ENCODE measurements at places on chromosomes 3 and 15.

GRCh38 chr3:66270701-66271100, 49.9 kb downstream of the SLC25A26 start:
- no peaks in the 10 kb centered on the region for H3K27me3 ChIP-seq
- no peak overlapping the region for H3K4me3 ChIP-seq
- H3K36me3 ChIP-seq: no peaks in the 10 kb centered on the region
- H3K27ac ChIP-seq: no peak overlapping the region
- no peak for DNase-seq

DNA sequence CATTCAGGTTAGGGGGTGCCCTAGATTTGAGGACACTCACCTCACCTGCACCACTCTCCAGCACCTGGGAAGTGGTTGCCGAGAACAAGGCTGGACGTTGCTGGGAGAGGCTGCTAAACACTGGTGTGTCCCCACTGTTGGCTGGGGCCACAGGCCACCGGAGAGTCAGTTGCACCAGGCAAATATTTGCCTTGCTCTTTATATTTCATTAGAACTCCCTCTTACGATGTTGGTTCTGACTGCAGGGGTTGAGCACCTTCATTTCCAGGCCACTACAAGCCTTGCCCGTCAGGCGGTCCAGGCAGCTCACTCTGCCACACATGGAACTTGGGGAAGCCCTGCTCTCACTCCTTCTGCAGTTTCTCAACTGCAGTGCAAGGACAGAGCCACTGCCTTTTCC, 30.7 kb downstream of the HCN4 start:
- H3K27me3 ChIP-seq: peaks cover 7% of the 10 kb centered on the region
- DNase-seq: no peak
- no peaks in the 10 kb centered on the region for H3K4me1 ChIP-seq
- H3K27ac ChIP-seq: no peak overlapping the region
- H3K4me3 ChIP-seq: no peak overlapping the region

- H3K4me3 ChIP-seq: no peak overlapping the region
- H3K27me3 ChIP-seq: no peaks in the 10 kb centered on the region
- DNase-seq: no peak
- no peaks in the 10 kb centered on the region for H3K36me3 ChIP-seq
- H3K4me1 ChIP-seq: no peaks in the 10 kb centered on the region
Observed at GRCh38 chr3:47260605-47261004, 22.0 kb downstream of the KIF9 start.

- H3K27me3 ChIP-seq: no peaks in the 10 kb centered on the region
- H3K36me3 ChIP-seq: no peaks in the 10 kb centered on the region
- H3K27ac ChIP-seq: no peak overlapping the region
- H3K4me3 ChIP-seq: no peak overlapping the region
- DNase-seq: no peak
Observed at GRCh38 chr15:56361987-56362386, 3.2 kb upstream of the TEX9 start.

DNA sequence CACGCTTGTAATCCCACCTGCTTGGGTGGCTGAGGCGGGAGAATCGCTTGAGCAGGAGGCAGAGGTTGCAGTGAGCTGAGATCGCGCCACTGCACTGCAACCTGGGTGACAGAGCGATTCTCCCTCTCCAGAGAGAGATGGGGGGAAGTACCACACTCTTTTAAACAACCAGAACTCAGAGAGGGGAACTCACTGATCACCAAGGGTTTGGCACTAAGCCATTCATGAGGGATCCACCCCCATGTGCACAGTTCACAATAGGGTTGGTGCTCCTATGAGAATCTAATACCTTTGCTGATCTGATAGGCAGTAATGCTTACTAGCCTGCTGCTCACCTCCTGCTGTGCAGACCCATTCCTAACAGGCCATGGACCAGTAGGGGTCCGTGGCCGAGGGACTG, 51.6 kb downstream of the QTRT2 start:
- H3K4me1 ChIP-seq: no peaks in the 10 kb centered on the region
- no peak overlapping the region for H3K27ac ChIP-seq

GRCh38 chr3:114499976-114500375, 206.1 kb downstream of the TIGIT start:
- H3K27ac ChIP-seq: no peak overlapping the region
- H3K4me3 ChIP-seq: no peak overlapping the region
- H3K4me1 ChIP-seq: peaks cover 5% of the 10 kb centered on the region
- DNase-seq: no peak
- H3K36me3 ChIP-seq: no peaks in the 10 kb centered on the region

- H3K4me3 ChIP-seq: no peak overlapping the region
- H3K36me3 ChIP-seq: no peaks in the 10 kb centered on the region
- DNase-seq: no peak
- H3K4me1 ChIP-seq: peaks cover 47% of the 10 kb centered on the region
- no peak overlapping the region for H3K27ac ChIP-seq
- no peaks in the 10 kb centered on the region for H3K27me3 ChIP-seq
Observed at GRCh38 chr3:101829874-101830273, 19.4 kb upstream of the NFKBIZ start.

- DNase-seq: no peak
- no peaks in the 10 kb centered on the region for H3K36me3 ChIP-seq
- H3K4me1 ChIP-seq: no peaks in the 10 kb centered on the region
Observed at GRCh38 chr15:39616731-39617455, 36.0 kb downstream of the THBS1 start.

GRCh38 chr3:123658118-123658851, 73.4 kb upstream of the HACD2 start:
- DNase-seq: no peak
- H3K4me1 ChIP-seq: peaks cover 51% of the 10 kb centered on the region
- no peaks in the 10 kb centered on the region for H3K36me3 ChIP-seq
- peak overlapping the region; percentile 73 for H3K27ac ChIP-seq
- no peaks in the 10 kb centered on the region for H3K27me3 ChIP-seq

GRCh38 chr3:89584398-89584797, 477.0 kb downstream of the EPHA3 start:
- H3K27ac ChIP-seq: no peak overlapping the region
- no peak for DNase-seq
- H3K4me1 ChIP-seq: no peaks in the 10 kb centered on the region
- no peak overlapping the region for H3K4me3 ChIP-seq

- H3K4me3 ChIP-seq: no peak overlapping the region
- H3K27ac ChIP-seq: no peak overlapping the region
- no peak for DNase-seq
Observed at GRCh38 chr15:42065468-42065867, 28.9 kb downstream of the PLA2G4D start.

GRCh38 chr3:139317660-139318430, 26.0 kb upstream of the MRPS22 start:
- no peaks in the 10 kb centered on the region for H3K4me1 ChIP-seq
- peak; percentile 24 for DNase-seq
- no peaks in the 10 kb centered on the region for H3K36me3 ChIP-seq
- H3K27ac ChIP-seq: no peak overlapping the region
- no peak overlapping the region for H3K4me3 ChIP-seq

- H3K4me3 ChIP-seq: no peak overlapping the region
- H3K27me3 ChIP-seq: no peaks in the 10 kb centered on the region
Observed at GRCh38 chr3:119625451-119626153, 27.9 kb downstream of the PLA1A start.

GRCh38 chr3:24595796-24596195, 101.1 kb upstream of the THRB start:
- DNase-seq: no peak
- H3K4me1 ChIP-seq: peaks cover 26% of the 10 kb centered on the region
- H3K36me3 ChIP-seq: no peaks in the 10 kb centered on the region
- no peak overlapping the region for H3K27ac ChIP-seq
- no peaks in the 10 kb centered on the region for H3K27me3 ChIP-seq
- H3K4me3 ChIP-seq: no peak overlapping the region

DNA sequence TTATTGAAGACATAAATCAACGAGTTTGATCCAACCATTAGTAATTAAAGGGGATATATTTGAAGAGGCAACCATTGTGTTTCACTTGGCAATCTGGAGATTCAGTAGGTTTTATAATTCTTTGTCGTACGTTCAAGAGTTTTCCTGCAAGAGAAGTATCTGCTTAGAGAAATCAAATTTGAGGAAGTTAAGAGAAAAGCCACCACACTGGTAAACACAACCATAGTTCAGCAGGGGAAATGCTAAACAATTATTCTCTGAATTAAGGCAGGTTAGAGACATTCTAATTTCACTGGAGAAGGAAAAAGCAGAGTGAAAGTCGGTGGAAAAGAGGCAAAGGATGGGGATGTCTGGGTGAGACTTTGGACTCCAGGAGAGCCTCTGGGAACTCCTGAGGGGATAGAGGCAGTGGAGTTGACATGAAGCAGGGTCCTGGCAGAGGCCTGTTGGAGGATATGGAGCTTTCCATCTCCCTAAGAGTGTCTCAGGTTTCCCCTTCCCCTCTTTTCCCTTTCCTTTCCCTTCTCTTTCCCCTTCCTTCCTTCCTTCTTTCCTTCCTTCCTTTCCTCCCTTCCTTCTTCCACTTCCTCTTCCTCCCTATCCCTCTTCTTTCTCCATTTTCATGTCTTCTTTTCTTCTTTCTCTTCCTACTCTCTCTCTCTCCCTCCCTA, 26.5 kb downstream of the SPINK8 start:
- H3K36me3 ChIP-seq: no peaks in the 10 kb centered on the region
- no peak overlapping the region for H3K4me3 ChIP-seq
- H3K27ac ChIP-seq: no peak overlapping the region
- peaks cover 5% of the 10 kb centered on the region for H3K4me1 ChIP-seq
- no peak for DNase-seq

DNA sequence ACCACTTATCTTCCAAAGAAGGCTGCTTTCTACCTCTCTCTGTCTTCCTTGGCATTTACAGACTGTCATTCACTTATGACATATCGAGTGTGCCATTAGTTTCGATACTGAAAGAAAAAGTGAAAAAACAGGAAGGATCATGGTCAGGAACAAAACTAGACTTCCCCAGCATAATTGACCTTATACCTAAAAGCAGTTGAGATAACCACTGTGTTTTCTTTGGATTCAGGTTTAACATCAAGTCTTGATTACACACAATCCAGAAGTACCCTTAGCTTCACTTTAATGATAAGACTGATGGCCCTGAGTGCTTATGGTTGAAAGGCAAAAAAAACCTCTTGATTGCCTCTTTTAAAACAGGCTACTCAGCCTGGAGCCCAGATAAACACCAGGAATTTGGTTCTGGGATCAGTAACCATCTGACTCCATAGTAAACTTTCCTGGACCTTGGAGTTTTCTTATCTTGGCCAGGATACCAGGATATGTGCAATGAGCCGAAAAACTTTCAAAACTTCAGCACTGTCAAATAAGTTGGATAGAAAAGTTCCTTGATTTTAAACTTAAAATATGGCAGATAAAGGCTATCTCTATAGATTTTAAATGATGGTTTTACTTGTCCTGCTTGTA, 5.0 kb upstream of the UACA start:
- no peak overlapping the region for H3K4me3 ChIP-seq
- H3K36me3 ChIP-seq: no peaks in the 10 kb centered on the region
- DNase-seq: no peak
- no peaks in the 10 kb centered on the region for H3K27me3 ChIP-seq
- H3K4me1 ChIP-seq: peaks cover 6% of the 10 kb centered on the region
- no peak overlapping the region for H3K27ac ChIP-seq

- DNase-seq: no peak
- peaks cover 11% of the 10 kb centered on the region for H3K4me1 ChIP-seq
- H3K27me3 ChIP-seq: no peaks in the 10 kb centered on the region
- no peaks in the 10 kb centered on the region for H3K36me3 ChIP-seq
Observed at GRCh38 chr3:49495023-49495422, 25.0 kb downstream of the DAG1 start.

DNA sequence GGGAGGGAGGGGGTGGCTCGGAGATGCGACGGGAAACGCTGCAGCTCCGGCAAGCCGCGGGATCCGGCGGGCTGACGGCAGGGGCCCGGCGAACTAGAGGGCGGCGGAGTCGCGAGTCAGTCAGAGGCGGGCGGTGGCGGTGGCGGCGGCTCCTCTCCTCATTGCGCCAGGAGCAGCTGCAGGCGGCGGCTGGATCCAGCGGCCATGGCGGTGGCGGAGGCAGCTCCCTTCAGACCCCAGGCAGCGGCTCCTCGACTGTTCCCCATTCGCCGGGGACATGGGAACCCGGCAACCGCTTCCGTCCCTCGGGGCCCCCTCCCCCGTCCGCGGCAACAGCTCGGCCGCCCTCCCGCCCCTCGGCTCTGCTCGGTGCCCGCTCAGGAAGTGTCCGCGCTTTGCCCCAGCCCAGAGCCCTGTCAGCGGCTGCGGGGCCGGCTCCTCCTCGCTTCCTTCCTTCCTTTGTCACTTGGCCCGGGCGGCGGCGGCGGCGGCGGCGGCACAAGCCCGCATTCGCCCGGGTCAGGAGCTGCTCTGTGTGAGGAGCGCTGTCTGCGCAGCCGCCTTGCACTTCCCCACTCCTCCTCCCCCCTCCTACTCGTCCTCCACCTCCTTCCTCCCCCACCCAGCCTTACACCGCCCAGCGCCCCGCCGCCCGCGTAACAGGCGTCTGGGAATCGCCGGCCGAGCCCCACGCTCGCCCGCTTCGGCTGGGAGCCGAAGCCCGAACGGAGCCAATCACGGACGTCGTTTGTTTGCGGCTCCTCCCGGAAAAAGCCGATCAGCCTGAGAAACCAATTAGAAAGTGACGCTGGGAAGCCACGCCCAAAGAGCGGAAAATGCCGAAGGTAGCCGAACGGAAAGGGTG, at the start of gene GSK3B:
TSS of gene GSK3B (minus strand) at position 537 of the 865 bp plus-strand sequence. CDS start 1,013 bp downstream, outside the sequence.
- H3K4me1 ChIP-seq: peaks cover 60% of the 10 kb centered on the region
- no peaks in the 10 kb centered on the region for H3K36me3 ChIP-seq
- no peaks in the 10 kb centered on the region for H3K27me3 ChIP-seq
- peak within 1 kb of the TSS; percentile 100 for H3K27ac ChIP-seq
- peak within 1 kb of the TSS; percentile 95 for H3K4me3 ChIP-seq

GRCh38 chr15:38687340-38687739, 122.7 kb upstream of the RASGRP1 start:
- no peak for DNase-seq
- H3K4me3 ChIP-seq: no peak overlapping the region
- H3K27ac ChIP-seq: no peak overlapping the region
- H3K27me3 ChIP-seq: no peaks in the 10 kb centered on the region
- no peaks in the 10 kb centered on the region for H3K36me3 ChIP-seq

DNA sequence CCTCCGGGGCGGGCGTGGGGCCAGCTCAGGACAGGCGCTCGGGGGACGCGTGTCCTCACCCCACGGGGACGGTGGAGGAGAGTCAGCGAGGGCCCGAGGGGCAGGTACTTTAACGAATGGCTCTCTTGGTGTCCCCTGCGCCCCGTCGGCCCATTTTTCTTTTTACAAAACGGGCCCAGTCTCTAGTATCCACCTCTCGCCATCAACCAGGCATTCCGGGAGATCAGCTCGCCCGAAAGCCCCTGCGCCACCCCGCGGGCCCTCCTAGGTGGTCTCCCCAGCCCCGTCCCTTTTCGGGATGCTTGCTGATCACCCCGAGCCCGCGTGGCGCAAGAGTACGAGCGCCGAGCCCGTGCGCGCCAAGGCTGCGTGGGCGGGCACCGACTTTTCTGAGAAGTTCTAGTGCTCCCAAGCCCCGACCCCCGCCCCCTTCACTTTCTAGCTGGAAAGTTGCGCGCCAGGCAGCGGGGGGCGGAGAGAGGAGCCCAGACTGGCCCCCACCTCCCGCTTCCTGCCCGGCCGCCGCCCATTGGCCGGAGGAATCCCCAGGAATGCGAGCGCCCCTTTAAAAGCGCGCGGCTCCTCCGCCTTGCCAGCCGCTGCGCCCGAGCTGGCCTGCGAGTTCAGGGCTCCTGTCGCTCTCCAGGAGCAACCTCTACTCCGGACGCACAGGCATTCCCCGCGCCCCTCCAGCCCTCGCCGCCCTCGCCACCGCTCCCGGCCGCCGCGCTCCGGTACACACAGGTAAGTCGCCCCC, at the start of gene THBS1:
TSS of gene THBS1 (plus strand) at position 595 of the 757 bp plus-strand sequence. CDS start 779 bp downstream, outside the sequence.
- H3K27ac ChIP-seq: peak within 1 kb of the TSS; percentile 94
- no peaks in the 10 kb centered on the region for H3K27me3 ChIP-seq
- H3K4me1 ChIP-seq: peaks cover 51% of the 10 kb centered on the region
- H3K4me3 ChIP-seq: peak within 1 kb of the TSS; percentile 61
- H3K36me3 ChIP-seq: peaks cover 28% of the 10 kb centered on the region
- peak; percentile 96 for DNase-seq
